ENCODE measurements at places on chromosomes 3 and 15.

- no peak for DNase-seq
Observed at GRCh38 chr3:12875857-12876836, 34.8 kb upstream of the RPL32 start.

DNA sequence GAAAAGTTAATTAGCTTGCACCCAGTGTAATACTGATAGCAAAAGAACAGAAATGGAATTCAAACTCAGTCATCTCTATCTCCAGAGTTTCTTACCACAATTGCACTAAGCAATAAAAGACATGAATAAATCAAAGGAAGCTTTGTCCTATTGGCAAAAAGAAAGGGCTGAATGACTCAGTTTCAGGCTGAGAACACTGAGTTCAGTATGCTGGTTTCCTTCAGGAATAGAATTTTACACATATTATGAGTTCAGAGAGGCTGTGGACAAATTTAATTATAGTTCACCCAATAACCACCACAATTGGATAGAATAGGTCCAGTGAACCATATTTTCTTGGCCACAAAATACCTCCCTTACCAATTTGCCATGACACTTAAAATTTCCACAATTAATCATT lies 249.7 kb downstream of the KCNMB2 start:
- no peak for DNase-seq

DNA sequence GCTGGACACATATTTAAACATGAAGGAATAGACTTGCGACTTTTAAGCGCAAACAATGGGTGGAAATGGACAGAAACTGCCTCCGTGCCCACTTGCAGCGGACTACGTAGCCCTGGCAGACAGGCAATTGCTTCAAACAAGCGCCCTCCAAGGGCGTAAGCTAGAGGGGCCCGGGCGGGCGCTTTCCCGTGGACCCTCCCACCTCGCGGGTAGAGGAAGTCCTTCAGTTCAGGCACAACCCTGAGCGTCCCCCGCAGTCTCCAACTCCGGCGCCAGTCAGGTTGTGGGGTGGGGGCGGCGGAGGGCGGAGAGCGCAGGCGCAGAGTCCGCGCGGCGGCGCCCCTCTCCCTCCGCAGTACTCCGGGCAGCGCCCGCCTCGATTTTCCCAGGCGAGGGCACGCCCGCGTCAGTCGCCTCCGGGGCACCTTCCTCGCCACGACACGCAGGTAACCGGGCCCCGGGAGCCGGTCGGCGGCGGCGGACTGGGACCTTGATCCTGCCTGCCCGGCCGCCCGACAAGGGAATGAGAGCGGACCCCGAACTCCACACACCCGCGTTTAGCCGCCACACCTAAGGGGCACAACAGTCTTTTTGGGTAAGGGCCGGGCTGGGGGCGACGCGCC lies at the start of gene SLC35G2:
SLC35G2 (plus strand) TSS at position 358 of the 623 bp plus-strand sequence. CDS start 35,335 bp downstream, outside the sequence.
- DNase-seq, result peak; percentile 10

DNA sequence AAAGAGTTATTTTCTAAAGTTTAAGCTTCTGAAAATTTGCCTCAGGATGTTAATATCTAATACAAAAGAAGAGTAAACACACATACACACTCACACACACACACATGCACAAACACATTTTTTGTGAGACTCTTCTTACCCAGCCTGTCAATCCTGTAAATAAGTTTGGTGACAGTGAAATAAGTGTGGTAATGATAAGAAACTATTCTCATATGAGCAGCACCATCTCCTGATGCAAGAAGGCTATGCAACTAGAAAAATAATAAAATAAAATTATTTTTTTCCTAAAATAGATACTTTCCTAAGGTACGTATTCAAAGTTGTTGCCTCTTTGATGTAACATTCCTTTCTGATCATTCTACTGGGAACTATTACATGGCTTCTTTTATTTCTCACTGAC lies 155.1 kb downstream of the MECOM start:
- DNase-seq, result no peak

- no peak for DNase-seq
Observed at GRCh38 chr3:68703066-68703465, 229.3 kb downstream of the TAFA4 start.

Measured in stimulated activated CD4-positive, alpha-beta T cell treated with anti-CD3 and anti-CD28 coated beads, Interleukin-15, amount 100 ng/mL, for 1 hour (primary cell).